ENCODE measurements at places on chromosomes 5 and 9.

GRCh38 chr5:73733219-73733618, 107.2 kb downstream of the ARHGEF28 start:
- peak; percentile 42 for DNase-seq

- DNase-seq = peak; percentile 65
Measured at GRCh38 chr5:103621548-103621930, 59.0 kb upstream of the NUDT12 start.

GRCh38 chr9:74414325-74414724, 82.8 kb upstream of the RORB start:
- DNase-seq = no peak

- DNase-seq = no peak
Measured at GRCh38 chr5:5755888-5756287, 333.4 kb downstream of the ICE1 start.

DNA sequence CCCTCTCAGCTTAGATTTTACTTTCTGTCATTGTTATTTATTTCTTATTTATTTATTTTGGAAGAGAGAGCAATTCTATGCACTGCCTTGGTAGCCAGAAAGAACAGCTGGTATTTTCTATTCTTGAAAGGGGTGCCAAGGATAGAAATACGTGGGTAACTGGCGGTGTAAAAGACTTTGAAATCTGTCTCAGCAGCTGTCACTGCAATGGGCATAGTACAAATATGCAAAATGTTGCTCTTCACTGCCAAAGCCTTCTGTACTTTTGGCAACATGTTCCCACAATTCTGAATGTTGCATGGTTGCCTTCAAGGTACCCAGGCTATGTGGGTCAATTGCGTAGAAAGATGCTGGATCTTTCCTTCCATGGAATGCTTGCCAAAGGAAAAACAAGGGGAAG, 230.2 kb upstream of the EDIL3 start:
- DNase-seq = no peak

GRCh38 chr5:173971681-173972345, 17.2 kb upstream of the C5orf47 start:
- no peak for DNase-seq

GRCh38 chr9:124800306-124801259, 23.6 kb downstream of the OLFML2A start:
- peak; percentile 23 for DNase-seq

DNA sequence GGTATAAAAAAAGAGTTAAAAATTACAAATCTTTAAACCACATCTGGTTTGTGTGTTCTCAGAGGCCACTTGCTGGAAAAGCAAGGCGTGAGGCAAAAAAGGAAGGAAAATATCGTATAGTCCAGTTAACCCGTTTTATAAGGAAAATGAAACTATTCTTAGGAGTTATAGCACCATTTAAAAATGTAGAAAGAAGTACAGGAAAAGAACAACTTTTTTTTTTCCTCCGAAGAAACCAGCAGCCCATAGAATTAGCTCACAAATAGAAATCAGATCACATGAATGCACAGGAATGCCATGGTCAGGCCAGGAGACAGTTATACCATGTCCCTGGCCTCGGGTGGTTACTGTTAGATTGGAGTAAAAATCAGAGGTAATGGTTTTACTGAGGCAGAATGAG, 241.6 kb downstream of the FBXL7 start:
- DNase-seq = peak; percentile 49

- DNase-seq = no peak
Measured at GRCh38 chr5:158873104-158873503, 226.6 kb downstream of the EBF1 start.

GRCh38 chr9:123377211-123377971, 21.4 kb downstream of the CRB2 start:
- no peak for DNase-seq

GRCh38 chr9:136560586-136560985, 14.7 kb upstream of the NOTCH1 start:
- no peak for DNase-seq

DNA sequence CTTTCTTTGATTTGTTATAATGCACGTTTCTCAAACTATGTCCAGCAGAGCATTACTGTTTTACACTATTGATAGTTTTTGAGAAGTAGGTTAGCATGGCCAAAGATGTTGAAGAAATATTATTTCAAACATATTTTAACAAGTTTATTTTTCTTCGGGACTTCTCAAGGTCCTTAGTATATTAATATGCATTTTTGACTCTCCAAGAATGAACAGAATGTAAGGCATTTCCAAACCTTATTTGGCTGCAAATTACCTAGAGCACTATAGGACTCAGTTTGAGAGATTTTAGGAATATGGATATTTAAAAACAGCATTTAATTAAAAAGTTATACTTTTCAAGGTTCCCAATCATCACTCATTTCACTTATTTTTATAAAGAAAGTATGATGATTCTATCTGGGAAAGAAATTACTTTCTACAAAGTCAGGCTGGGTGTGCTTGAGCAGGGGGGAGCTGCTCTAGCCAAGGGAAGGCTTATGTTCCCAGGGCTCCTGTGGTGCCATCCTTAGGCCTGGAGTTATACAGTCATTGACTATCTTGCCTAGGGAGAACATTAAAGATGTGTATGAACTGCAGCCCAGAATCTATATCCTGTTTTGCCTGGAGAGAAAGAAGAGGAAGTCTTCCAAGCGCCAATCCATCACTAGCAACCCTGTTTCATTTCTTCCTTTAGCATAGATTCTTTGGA, 27.6 kb upstream of the NREP start:
- DNase-seq = peak; percentile 19

GRCh38 chr9:137663584-137663983, 44.8 kb downstream of the EHMT1 start:
- no peak for DNase-seq

DNA sequence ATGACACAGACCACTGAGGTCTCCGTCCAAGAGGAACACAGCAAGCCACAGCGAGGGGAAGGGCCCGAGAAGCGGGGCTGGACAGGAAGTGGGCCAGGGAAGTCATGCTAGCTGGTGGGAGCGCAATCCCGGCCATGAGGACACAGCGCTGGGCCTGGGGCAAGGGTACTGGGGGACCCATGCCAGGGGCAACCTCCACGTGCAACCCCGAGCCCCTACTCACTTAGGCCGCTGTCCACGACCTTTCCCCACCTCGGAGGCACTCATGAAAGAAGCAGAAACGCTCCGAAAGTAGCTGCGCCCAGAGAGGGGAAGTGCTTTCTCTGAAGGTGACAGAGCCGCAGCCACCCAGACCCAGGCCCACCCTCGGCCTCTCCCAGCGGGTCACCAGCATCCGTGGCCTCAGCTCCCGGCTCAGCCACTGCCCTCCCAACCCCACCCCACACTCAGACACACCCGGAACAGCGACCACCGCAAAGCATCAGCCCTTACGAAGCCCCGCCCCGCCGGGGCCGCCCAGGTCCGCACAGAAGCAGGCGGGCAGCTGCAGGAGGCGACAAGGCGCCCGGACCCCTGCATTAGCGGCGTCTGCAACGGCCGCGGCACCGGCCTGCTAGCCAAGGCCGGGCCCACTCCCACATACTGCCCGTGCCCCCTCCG, 782 bp downstream of the BICD2 start:
- DNase-seq = no peak
